NCI-H748 treated with DMSO at 0.1 percent for 48 hours (cell line): ENCODE measurements at places on chromosomes 5 and 9.
A peak's percentile ranks its signal among the peaks of the same experiment; 100 is the strongest.

GRCh38 chr5:73981704-73982103, 355.7 kb downstream of the ARHGEF28 start:
- no peak for DNase-seq

DNA sequence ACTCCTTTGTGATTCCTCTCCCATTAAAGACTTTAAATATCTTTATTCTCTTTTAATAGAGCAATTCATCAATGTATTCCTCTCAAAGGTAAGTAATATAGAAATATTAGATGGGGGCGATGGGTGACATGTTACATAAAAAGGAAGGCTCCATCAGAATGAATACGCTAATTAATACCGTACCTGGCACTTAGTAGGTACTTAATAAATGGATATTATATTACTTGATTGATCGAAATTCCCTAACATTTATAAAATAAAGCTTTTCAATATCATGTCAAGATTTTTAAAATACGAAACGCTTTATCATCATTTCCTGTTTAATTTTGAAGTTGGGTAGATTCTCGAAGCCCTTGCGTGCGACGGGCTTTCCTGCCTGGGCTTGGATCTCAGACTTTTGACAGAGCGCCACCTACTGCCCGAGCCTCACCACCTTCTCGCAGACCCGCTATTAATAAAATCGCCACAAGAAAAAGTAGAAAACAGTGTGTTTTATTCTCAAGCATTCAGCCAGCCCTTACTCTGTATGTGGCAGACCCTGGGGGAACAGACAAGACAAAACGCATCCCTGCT, 99.4 kb downstream of the C5orf15 start:
- peak; percentile 48 for DNase-seq

- no peak for DNase-seq
Observed at GRCh38 chr5:80033513-80033912, 1.6 kb upstream of the THBS4 start.

GRCh38 chr9:26605367-26605766, 287.2 kb downstream of the CAAP1 start:
- DNase-seq, result no peak

- DNase-seq, result no peak
Observed at GRCh38 chr5:113182658-113183344, 206.2 kb downstream of the DCP2 start.

DNA sequence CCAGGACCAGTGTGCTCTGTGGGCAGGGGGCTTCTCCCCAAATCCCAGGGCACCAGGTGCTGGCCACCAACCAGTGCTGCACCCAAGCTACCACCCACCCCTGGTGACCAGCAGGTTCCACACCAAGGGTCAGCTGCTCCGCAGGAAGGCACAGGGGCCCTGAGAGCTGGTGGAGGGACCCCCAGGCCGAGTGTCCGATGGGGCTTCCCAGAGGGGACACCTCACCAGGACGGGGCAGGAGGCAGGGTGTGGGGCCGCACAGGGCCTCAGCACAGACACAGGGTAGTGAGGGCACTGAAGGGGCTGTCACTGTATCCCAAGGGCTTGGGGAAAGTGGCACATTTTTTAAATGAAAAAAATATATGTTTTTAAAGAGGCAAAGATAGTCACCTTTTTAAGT, 18.1 kb downstream of the LCN9 start:
- no peak for DNase-seq

DNA sequence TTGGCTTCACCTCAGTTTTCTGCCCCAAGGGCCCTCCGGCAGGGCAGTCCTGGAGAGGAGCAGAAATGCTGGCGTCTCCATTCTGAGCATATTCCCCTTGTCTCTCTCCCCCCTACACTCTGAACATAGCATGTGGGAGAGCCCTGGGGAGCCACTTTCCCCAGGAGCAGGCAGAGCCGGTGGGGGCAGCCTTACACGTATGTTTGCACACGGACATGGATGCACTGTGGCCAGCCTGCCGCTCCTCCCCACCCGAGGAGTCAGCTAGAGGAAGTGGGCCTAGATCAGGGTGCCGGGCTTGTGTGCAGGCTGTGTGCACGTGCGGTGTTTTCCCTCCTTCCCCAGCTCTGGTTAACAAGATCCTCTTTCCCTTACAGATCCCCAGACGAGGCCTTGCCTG, 25.4 kb upstream of the POMT1 start:
- no peak for DNase-seq

GRCh38 chr9:6931913-6932312, 174.1 kb downstream of the KDM4C start:
- no peak for DNase-seq

- DNase-seq, result peak; percentile 6
Observed at GRCh38 chr5:99037668-99038067, 108.9 kb upstream of the CHD1 start.

- DNase-seq, result no peak
Observed at GRCh38 chr9:88646539-88647300, 111.7 kb downstream of the NXNL2 start.

DNA sequence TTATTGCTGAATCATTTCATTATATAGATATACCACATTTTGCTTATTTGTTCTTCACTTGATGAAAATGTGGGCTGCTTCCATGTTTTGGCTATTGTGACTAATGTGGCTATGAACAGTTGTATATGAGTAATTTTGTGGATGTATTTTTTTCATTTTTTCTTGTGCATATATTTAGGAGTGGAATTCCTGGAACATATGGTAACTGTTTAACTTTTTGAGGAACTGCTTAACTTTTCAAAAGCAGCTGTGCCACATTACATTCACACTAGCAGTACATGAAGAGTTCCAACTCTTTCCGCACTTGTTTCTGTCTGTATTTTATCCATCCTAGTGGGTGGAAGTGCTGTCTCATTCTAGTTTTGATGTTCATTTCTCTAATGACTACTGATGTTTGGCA, 67.8 kb downstream of the JAK2 start:
- DNase-seq, result no peak

DNA sequence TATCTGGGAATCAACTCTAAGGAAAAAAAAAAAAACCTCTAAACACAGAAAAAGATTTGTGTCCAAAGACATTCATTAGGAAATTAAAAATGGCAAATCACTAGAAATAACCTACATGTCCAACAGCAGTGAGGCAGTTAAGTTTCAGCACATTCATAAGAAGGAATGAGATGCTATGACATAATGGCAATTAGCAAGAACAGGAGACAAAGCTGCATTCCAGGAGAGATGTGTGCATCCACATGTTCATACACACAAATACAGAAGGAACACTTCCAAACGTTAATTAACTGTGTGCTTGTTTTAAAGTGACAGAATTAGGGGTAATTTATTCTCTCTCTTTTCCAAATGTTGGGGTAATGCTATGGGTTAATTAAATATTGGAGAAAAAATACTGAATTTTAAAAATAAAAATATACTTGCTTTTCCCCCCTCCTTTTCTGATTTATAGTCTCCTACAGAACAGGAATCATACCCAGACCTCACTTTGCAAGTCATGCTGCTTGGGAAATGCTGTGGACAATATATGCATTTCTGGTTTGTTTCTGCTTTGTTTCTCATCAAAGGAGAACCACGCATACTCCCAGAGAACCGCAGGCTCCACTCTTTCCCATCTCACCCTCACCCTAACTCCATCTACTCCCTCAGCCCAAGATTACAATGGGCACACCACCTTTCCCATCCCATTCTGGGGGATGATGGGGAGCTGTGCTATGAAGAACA, 114.1 kb downstream of the CDK5RAP2 start:
- no peak for DNase-seq

- no peak for DNase-seq
Observed at GRCh38 chr5:135952683-135953082, 2.1 kb downstream of the LECT2 start.

- DNase-seq, result no peak
Observed at GRCh38 chr9:81833563-81834345, 94.5 kb upstream of the SPATA31D4 start.

DNA sequence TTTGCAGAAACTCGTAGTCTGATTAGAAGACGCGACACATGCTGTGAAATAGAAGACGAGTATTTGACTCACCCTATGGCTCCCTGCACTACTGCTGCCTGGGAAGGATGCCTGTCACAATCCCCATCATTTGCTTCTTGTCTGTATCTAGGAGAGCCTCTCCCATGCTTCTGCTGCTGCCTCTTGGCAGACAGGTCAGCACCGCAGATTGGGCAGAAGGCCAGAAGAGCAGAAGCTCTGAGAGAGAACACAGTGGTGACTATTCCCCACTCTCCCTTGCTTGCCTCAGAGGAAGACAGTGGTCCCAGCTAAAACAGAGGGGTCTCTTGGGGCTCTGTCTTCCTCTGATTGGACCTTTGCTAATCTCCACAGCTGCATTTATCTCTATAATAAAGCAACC, 84.0 kb upstream of the SMIM32 start:
- DNase-seq, result no peak

GRCh38 chr9:27304521-27304920, 7.6 kb upstream of the EQTN start:
- no peak for DNase-seq

DNA sequence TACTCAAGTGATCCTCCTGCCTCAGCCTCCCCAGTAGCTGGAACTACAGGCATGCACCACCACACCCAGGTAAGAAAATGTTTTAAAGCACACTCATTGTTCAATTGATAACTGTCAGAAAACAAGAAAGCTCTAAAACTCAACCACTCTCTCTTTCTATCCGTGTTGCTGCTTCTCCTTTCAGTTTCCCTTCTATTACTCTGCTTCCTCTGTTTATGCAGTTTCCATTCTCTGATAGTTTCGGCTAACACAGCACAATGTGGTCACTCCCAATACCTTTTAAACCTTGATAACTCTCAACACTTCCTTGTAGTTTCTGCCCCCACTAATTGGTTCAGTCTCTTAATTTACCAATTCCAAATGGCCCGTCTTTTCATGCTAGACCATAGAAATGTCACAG, 59.2 kb upstream of the NR4A3 start:
- DNase-seq, result no peak
